Fibroblast of mammary gland (primary cell): ENCODE measurements at places on chromosomes 1 and 21.
A peak's percentile ranks its signal among the peaks of the same experiment; 100 is the strongest.

- DNase-seq, result no peak
Observed at GRCh38 chr1:104172243-104172681, 422.6 kb downstream of the AMY1C start.

DNA sequence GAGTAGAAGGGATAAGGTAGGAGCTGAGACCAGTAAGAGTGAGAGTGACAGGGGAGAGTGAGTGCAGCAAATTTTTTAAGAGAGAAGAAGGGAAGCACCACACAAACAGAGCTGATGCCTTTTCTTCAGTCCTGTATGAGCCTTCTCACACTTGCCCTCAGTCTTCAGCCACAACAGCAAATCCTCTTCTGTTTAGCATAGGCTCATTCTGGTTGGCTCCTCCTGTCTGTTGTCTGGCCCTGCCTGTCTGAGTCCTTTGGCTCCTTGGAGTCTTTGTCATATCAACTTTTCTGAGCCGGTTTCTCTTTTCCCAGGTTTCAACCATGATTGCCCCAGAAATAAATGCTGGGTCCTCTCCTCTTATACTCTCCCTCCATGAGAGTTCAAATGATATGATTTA, 12.7 kb upstream of the CASQ1 start:
- DNase-seq, result no peak

DNA sequence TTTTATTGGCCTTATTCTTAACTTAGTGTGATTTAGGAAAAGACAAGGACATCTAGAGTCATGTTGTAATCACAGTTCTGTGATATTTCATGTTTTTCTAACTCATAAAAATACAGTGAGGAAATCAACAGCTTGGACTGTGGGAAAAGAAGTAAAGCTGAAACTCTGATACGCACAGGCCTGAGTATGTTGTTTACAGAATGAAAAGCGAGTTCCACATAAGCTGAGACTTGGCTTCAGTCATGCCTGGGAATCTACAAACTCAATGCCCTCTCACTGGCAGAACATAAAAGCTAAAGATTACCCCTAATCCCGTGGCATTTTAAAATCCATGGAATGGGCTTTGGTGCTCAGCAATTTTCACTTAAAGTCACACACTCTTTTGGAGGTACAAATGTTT, 23.6 kb upstream of the ATP5PO start:
- no peak for DNase-seq

- DNase-seq, result no peak
Observed at GRCh38 chr21:15135867-15136629, 71.2 kb upstream of the NRIP1 start.

GRCh38 chr1:24154215-24154614, 11.3 kb upstream of the IL22RA1 start:
- DNase-seq, result no peak

DNA sequence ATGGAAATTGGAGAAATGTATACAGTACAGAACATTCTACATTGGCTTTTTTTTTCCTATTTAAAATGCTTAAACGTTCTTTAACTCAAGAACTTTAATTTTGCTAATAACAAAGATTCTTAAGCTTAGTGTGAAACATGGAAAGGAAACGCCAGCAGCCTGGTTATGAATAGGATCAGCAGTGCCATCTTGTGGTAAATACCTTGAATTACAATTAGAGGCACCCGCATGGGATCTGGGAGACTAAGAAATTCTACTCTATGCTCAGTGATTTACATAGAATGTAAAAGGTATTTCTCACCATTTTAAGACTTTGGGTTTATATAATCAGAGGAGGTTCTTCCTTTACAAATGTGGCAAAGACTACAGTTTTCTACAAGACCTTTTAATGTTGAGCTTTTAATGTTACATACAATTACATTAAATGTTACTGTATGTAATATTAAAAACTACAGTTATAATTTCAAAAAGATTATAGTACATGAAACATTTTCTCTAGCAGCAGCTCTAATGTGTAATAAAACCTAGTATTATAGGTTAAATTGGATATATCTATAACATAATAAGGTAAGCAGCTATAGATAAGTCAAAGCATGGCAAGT, 32.1 kb upstream of the APOBEC4 start:
- DNase-seq, result peak; percentile 64

GRCh38 chr1:90876101-90876500, 145.7 kb downstream of the ZNF644 start:
- no peak for DNase-seq
